RKO (cell line): ENCODE measurements at places on chromosomes 5 and 9.
A peak's percentile ranks its signal among the peaks of the same experiment; 100 is the strongest.

DNA sequence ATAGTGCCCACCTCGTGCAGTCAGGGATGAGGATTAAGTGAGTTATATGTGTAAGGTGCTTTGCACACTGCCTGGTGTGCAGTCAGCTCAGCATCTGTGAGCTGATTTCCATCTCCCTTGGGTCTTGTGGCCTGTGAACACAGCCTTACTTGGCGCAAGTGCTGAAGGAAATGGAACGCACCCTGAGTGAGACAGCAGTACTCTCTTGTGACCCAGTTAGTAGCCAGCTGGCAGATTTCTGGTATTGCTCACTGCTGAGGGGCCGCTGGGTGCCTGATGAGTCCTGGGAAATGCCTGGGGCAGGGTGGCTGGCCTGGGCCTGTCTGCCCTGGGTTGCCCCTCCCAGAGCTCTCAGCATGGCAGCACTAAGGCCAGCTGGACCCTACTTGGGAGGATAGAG, 90.9 kb upstream of the BOD1 start:
- no peak for DNase-seq

GRCh38 chr5:170233358-170233892, 640 bp downstream of the C5orf58 start:
- DNase-seq, result no peak

GRCh38 chr5:366541-367357, 45.2 kb downstream of the AHRR start:
- no peak for DNase-seq

- no peak for DNase-seq
Measured at GRCh38 chr9:13758936-13759335, 479.4 kb upstream of the MPDZ start.

DNA sequence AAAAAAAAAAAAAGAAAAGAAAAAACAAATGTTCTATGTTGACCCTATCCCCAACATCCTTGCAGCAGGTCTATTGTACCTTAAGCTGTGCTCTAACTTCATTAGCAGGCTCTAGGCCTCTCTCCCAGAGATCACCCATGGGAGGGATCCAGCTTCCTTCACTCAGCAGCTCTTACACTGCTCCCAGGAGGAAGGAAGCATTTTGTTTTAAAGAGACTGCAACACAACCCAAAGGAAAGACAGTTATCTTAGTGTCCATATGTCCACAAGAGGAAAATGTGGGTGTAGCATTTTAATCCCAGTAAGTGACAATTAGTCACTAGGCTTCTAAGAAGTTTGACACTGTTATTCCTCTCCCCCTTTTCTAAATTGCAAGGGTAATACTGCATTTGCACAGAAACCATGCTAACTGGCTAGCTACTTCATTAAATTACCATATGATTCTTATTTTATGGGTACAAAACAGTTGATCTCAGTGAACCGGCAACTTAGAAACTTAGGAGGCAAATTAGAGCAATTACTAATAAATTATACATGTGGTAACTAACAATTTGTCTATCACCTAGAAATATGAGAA, 58.8 kb downstream of the MARCHF3 start:
- DNase-seq, result no peak

GRCh38 chr5:13992795-13993194, 48.3 kb upstream of the DNAH5 start:
- DNase-seq, result no peak

DNA sequence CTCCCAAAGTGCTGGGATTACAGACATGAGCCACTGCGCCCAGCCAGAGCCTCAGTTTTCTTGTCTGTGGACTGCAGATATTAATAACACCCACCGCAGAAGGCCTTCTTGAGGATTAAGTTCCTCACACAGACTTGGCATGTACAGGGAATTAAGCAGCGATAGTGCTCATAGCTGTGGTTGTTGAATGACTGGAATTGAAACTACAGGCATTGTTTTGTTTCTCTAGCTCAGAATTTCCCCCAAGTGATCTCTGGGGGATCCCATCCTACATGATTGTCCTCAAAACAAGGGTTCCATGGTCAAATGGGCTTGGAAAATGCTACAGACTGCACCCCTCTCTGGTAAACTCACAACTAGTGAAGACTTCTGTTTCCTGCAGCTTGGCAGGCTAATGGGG, 44.2 kb upstream of the TDRD7 start:
- no peak for DNase-seq

DNA sequence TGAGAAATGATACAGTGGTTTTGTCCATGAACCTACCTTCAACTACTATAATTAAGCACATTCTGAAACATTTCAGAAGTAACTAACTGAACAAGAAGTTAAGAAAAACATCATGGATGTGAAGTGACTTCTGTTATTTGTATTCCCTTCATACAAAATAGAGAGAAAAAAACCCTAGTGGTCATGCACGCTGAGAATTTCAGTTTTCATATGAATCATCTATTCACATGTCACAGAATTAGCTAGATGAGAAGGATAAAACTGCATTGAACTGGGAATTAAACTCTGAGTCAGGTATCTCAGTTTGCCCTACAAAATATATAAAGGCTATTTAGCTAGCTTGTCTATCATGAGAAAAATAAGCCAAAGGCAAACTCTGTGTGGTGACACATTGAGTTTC, 451.8 kb upstream of the FTMT start:
- no peak for DNase-seq

DNA sequence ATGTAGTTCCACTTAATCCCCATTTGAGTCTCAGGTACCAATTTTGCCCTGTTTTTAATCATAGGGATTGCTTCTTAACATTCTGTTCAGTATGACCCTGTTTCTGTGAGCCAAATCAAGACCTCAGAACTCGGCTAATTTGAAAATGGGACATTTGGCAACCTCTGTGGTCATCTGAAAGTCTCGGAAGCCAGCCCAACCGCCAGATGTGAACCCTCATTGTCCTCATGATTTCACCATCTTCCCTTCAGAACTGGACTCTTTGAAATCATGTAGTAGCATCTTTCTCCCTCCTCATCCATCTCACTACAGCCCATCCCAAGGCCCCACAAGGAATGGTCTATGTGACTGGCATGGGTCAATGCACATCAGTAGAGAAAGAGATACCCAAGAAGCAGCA, 88.9 kb downstream of the S1PR3 start:
- no peak for DNase-seq

DNA sequence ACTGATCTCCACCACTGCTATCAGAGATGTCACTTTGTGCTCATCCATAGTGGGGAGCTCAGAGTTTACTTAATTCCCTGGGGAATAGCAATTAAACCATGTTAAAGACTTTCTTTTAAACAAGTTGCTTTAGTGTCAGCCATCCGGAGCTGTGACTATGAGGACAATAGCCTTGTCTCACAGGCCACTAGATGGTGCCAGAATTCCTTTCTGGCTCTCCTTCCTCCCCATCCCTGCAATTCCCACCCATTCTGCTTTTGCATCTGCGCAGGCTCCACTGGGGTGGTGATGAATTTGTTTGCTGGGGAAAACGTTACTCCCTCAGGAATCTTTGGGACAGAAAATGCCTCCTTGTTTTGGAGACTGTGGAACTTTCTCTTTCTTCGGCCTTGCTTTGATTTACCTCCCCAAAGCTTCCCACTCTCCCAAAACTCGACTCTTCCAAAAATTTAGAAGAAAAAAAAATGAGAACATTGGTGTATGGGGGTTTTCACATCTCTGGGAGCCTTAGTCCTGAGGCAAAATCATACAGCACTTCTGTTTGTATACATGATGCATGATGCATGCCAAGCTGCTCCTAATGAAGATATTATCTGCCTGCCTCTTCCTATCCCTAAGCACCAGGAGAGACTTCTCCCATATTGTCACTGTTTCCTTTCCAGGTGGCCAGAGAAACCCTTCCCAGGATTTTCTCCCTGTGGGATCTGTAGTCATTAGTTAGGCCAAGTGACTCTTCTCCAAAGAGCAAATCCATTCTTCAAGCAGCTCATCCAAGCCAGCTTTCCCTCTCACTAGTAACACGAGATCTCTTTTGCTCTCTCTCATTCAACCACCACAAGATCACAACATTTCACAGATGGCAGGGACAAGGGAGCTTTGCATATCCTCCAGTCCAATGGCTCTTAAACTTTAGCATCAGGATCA, 466.1 kb downstream of the TLR4 start:
- DNase-seq, result peak; percentile 83

DNA sequence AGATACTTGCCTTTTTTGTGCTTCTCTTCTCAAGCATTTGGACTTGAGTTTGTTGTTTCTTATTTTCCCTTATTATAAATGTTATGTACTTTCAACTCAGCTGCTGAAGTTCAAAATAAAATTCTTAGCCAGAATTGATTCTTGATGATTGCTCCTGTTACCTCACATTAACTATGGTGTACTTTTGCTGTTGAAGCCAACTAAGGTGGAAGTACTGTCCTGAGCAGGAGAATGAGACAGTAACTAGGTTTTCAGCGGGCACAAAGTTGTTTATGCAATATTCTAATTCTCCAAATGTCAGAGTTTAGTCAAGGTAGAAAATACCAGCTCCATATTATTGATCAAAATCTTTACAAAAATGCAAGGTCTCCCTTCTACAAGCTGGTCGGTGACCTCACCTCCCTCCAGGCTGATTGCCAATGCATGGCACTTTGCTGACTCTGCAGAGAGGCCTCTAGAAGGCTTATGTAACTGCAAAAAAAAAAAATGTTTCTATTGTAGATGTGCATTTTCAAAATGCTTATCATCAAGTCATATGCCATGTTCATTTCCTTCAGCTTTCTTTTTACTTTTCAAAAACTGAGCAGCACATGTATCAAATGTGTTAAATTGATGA, 1783.5 kb upstream of the WWC1 start:
- no peak for DNase-seq

GRCh38 chr9:486156-486555, 271.5 kb downstream of the DOCK8 start:
- DNase-seq, result no peak

DNA sequence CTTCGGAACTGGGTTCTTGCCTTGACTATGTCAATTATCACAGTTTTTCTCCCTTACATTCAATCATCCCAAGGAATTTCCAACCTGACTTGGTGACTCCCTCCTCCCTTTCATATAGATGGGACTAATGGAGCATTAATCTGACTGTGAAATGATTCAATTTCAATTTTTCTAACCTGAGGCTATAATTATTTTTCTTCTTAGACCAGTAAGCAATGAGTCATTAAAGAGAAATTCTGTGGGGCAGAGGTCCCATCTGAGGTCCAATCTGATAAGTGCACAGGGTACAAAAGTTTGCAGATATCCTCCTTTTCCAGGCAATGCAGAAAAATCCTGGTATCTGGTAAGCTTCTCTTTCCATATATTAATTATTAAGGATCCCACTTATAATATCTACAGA, 18.9 kb downstream of the PDE4D start:
- no peak for DNase-seq

- no peak for DNase-seq
Measured at GRCh38 chr5:150356575-150357294, 762 bp upstream of the TCOF1 start.

DNA sequence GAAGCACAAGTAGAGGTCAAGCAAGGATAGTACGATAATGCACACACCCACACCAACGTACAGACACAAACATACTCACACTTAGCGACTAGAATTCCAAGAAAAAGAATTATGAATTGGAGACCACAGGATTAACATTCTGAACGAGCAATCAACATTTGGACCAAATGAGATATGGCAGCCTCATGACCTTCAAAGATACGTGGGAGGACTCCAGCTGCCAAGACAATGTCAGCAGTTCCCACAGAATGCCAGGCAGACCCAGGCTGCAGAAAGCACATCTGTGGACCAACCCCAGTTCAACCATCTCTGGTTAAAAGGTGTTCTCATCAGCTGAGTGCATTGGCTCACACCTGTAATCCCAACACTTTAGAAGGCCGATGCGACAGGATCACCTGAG, 187.6 kb upstream of the GRAMD2B start:
- no peak for DNase-seq

DNA sequence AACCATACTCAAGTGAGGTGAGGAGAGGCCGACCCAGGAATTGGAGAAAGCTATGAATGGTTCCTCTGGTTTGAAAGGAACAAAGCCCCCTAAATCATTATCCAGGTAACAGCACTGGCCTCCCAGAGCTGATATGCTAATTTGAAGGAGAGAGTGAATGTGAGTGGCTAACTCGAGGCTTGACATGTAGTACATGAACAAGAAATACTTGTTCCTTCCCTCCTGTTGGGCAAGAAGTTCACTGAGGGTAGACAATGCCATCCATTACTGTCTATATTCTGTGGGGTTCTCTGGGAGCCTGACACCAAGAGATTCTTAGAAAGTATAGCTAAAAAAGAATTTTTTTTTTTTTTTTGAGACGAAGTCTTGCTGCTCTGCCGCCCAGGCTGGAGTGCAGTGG, 32.5 kb upstream of the ZNF354A start:
- DNase-seq, result no peak

- DNase-seq, result no peak
Measured at GRCh38 chr5:17443333-17444130, 54.5 kb upstream of the TAF11L2 start.

DNA sequence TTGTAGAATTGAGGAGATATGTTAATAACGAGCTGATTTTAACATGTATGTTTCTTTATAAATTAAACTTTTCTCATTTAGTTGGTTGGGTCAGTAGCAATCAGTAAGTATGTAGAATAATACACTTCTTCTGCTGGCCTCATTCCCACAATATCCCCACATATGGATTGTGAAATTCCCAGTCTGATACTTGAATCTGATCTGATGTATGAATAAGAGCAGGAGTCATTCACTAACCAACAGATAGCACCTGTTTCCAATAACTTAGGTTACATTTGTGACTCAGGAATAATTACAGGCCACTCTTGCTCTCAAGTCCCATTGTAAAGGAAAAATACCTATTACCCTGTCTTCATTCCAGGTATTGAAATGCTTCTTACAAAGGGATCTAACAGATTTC, 23.9 kb downstream of the SLC36A1 start:
- no peak for DNase-seq

DNA sequence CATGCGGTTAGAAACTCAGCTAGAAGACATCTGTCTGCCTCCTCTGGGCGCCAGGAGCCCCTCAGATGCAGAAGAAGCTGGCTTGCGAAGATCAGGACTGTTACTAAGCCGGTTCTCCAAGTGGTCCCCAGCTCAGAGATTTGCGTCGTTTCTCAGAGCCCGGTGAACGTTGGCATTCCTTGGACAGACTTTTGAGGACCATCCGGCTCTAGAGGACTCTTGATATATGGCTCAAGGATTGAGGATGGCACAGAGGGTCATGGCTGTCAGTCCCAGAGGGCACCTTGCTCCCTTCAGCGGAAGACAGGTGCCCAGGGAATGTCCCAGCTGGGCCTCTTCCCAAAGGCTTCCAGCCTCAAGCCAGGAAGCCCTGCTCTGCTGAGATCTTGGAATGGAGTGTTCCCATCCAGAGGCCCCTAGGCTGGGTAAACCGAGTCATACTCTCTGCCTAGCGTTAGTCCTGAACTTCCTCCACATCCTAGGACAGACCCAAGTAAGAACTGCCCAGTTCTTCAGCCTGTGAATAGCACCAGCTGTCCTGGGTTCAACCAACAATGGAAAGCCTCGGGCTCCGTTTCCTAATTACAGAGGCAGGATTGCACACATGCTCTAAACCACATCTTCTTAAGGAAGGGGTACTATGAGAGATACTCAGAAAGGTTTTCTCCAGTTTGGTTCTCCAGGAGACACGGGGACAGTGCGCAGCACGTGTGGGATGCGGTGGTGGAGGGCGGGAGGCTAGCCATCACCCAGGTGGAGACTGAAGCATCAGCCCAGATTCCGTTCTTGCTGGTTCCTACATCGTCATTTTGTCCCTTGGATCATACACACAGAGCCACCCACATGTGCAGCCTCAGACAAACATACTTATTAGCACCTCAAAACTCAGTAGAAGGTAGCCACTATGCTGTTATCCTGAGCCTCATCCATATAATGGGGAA, 51.4 kb downstream of the ZNF354C start:
- DNase-seq, result no peak
